Stimulated activated CD4-positive, alpha-beta T cell treated with anti-CD3 and anti-CD28 coated beads, Interleukin-2, amount 100 ng/mL, for 24 hours (primary cell): ENCODE measurements at places on chromosomes 3 and 15.

DNA sequence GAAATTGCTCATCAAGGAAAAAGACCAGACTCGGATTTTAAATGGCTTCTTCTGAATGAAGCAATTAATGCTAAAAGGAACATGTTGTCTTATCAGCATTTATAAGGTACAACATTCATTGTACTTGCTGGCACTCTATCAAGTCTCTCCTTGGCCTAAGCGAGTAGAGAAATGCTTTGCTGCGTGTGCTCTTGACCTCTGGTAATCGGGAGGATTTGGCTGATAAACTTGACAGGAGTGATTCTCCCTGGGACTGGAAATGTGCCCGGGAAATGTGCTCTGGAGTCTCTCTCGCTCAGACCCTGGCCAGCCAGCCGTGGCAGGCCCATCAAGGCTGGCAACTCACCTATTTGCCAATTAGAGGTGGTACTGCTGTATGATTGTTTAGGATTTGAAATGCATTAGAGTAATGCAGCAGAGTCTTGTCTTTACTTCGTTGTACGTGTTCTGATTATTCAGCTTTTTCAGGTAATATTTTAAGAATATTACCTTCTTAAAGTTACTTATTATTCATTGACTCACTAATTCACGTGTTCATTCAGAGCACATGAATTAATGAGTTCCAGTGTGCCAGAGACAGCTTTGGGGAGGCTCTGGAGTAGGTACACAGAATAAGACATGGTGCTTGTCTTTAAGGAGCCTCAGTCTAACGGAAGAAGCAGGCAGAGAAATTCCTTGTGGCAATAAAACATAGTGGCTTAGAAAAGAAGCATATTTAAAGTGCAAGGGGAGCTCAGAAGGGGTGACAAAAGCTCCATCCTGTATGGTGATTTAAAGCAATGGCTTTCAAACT is 48.0 kb upstream of the TPRG1 start:
- DNase-seq, result no peak

- DNase-seq, result no peak
These were observed 54.4 kb downstream of the LARS2 start for GRCh38 chr3:45442679-45443253.

DNA sequence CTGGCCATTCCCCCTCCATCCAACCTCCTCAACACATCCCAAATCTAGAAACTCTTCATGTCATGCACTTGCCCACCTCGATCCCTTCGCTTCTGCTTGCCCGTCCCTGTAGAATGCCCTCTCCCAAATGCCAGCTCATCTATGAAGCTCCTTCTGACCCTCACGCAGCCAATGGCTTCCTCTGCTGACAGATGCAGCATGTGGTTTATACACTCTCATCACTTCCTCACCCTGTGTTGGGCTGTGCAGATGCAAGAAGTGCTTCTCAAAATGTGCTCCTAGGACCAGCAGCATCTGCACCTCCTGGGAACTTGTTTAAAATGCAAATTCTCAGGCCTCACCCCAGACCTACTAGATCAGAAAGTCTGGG is 51.7 kb downstream of the SEMA5B start:
- DNase-seq, result no peak

DNA sequence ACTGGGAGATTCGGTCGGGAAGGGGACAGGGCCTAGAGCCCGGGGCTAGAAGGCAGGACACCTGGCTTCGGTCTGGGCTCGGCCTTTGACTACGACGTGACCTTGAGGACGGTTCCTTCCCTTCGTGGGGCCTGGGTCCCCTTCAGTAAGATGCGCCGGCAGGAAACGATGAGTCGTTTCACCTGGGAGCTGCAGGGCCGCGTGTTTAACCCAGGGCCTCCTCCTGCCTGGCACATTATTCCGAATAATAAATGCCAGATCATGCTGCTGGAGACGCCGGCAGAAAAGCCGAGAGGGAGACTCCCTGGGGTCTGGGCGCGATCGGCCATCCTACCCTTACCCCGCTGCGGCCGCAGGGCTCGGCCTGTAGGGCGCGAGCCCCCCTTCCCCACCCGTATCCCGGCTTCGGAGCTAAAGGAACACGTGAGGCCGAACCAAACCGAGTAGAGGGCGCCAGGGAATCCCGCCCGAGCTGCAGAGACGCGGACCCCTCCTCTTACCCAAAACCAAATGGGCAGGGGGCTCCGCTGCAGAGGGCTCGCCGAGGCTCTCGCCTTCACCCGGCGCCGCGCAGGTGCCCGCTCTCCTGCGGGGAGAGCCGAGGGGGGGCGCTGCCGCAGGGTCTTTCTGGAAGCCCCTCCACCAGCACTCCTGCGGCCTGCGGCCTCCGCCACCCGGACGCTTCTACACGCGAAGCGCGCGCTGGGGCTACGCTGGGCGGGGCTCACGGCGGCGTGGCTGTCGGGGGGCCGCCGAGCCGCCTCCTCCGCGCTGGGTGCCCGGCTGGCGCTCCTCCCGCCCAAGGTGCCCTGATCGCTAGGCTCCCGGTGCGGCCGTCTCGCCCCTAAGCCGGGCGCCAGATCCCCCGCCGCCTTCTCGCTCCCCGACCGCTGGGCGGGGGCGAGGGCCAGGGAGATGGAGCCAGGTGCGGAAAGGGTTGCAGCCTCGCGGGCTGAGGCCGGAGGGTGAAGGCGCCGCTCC is at the start of gene BDH1:
Gene BDH1, minus strand, starts transcription at position 688 of the 981 bp plus-strand sequence. CDS start 9,525 bp downstream, outside the sequence.
- DNase-seq, result peak; percentile 74

- DNase-seq, result no peak
These were observed 311.5 kb downstream of the CACNA2D3 start for GRCh38 chr3:54433846-54434245.

GRCh38 chr3:134928819-134929218 is 133.8 kb downstream of the EPHB1 start:
- no peak for DNase-seq

- DNase-seq, result no peak
These were observed 75.5 kb downstream of the GJD2 start for GRCh38 chr15:34679291-34679690.

DNA sequence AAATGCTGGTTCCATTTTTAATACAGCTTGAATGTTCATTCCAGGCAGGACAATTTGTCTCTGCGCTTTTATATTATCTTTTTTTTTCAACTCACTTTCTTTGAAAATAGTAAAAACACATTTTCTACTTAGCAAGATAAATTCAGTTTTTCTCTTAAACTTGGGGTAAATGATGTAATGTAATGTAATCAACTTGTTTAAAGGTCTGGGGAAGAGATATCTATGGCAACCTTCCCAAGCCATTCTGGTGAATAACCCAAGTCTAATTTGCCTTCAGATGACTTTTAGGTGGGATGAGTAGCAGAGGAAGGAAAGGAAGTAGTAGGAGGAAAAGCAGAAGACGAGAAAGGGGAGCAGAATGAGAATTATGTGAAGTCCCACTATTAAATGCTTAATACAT is 335.1 kb downstream of the SV2B start:
- DNase-seq, result no peak

DNA sequence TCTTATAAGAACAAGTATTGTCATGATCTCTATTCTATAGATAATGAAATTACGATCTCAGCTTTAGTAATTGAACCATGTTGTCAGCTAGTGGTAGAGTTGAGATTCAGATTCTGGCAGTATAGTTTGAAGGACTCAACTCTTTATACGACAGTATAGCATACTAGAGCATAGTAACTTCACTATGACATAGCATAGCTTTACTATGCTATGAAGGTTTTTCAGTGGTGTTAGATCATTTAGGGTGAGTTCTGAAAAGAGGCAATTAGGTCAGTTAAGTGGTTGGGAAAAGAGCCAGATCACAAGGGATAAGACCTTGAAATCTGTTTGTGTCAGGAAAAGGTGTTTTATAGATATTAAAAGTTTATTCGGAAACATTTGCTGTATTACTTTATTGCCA is 8.1 kb downstream of the STX19 start:
- no peak for DNase-seq

GRCh38 chr3:30649572-30650318 is 43.3 kb downstream of the TGFBR2 start:
- DNase-seq, result no peak

GRCh38 chr3:49131576-49131975 is 1.3 kb downstream of the LAMB2 start:
- no peak for DNase-seq

DNA sequence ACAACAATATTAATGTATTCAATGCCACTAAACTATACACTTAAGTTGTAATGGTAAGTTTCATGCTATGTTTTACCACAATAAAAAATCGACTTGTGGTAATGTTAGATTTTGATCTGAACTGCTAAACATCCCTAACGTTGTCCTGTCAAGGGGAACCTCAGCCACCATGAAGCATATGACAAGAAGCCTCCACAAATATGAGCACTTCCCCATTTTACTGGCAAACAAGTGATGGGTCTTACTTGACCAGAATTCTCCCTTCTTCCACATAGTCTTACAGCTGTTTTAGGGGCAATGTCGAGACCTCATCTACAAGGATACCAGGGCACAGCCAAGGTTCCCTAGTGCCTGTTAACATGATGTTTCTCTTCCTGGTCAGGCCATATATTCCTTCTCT is 124.2 kb upstream of the ABI3BP start:
- DNase-seq, result no peak

- DNase-seq, result no peak
These were observed 275.4 kb downstream of the NEK10 start for GRCh38 chr3:27093771-27094170.

DNA sequence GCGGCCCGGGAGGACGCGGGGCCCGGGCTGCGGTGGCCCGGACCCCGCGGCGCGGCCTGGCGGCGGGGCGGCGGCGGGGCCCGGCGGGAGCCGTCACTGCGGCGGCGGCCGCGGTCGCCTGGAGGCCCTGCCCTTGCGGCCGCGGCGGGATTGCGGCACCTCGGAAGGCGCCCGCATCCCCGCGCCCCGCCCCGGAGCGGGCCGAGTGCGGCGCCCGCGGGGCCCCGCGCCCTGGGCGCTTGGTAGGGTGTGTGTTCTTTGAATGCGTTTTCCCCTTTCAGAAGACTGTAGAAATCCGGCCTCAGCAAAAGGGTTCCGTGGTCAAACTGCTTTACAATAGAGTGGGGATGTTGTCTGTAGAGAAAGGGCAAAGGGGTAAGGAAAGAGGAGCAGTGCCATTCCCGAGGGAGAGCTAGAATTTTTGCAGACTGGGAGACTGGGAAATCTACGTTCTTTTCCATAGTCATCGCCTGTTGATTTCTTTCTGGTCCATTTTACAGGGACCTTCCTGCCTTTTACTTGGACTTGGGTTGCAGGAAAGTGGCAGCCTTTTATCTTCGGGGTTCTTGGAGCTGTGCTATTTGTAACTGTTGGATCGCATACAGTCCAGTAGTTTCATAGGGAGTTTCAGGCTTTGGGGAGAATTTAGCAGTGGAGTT is 630 bp downstream of the SNRK start:
- DNase-seq, result peak; percentile 34

DNA sequence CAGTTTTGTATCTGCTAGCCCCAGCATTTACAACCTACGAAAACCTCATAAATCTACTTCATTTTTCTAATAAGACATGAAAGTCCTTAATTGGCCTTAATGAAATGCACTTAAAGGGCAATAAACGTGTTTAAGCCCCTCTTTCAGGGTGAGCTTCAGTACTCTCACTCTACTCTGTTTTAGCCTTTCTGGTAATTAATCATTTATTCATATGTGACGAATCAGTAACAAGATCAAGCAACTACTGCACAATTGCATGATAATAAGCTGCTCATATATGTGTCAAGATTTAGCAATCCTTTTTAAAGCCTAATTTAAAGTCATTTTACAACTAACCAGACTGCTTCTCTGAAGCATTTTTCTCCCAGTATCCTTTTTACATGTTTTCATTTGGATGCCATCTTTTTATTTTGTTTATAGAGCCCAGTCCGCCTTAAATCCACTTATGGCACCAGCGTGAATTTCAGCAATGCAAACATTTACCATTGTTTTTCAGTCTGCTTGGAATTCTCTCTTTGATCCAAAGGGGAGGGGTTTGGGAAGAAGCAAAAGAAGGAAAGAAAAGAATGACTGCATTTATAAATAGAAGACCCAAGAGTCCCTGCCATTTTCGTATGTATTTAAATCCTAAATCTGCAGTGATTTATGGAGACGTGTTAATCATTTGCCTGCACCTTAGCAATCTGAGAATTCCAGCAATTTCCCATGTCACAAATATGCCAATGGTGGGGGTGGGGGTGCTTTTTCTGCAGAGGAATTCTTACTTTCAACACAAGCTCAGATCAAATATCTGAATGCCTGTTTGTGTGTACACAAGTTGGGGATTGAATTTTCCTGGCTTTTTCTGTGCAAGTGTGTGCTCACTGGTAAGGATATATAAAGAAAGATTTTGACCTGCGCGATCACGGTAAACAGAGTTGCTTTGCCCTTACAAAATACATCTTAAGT is 230.8 kb upstream of the TBC1D5 start:
- DNase-seq, result no peak

DNA sequence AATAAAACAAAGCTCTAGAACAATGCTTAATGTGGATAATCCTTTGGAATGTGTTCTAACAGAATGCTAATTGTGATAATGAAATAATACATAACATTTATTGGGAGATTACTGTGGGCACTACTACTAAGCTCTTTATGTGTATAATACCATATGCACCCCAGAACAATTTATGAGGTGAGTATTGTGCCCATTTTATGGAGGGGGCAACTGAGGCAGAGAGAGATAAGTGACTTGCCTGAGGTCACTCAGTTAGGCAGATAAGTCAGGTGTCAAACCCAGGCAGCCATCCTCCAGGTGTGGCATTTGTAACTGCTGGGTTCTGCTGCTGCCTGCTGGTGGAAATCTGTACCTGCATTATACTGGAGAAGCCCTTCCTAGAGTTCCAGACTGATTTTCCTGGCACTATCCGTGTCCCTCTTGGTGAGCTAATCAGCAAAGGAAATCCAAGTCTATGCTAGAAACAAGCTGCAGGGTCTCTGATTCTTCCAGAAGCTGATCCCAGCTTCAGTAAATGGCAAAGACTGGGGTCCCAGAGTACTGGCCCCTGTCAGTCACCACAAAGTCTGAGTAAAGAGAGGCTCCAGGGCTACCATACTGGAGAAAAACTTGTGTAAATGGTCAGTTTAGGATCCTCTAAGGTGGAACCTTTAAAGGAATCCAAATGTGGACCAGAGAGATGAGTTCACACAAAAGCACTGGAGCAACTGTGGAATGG is 22.6 kb upstream of the RBP1 start:
- no peak for DNase-seq

DNA sequence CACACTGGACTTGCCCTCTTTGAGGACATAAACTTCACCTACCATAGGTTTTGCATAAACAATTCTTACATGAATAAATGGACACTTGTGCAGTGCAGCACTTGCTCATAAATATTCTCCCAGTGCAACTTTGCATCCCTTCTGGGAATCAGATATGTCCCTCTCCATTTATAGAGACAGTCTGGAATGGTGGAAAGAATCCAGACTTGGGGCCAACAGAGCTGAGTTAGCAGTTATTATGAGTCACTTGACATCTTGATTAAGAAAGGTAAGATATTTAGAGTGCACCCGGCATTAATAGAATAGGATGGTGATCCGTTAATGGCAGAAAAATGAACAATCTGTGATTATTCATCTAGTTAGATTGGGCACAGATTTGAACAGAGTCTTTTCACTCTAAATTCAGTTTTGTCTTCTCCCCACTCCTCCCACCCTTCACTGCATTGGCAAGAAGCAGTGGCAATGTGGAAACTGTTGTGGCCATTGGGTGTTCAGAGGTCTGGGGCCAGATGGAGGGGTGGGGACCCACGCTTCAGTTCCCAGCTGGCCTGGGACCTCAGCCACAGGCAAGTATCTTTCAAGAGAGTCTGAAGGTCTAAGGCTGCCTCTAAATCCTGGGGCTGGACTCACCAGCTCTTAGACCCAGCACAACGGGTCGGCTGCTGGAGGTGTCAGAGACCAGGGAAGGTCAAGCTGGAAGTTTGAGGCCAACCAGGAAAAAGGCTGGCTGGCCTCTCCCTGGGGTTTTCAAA is 58.9 kb upstream of the KY start:
- no peak for DNase-seq

- DNase-seq, result no peak
These were observed 7.8 kb upstream of the C15orf61 start for GRCh38 chr15:67512933-67513714.
